ENCODE measurements at places on chromosomes 1 and 21.

GRCh38 chr1:42646056-42646455 lies 12.2 kb upstream of the PPIH start:
- DNase-seq = no peak

GRCh38 chr1:243217349-243217748 lies 37.7 kb downstream of the CEP170 start:
- DNase-seq = no peak

- no peak for DNase-seq
Observed at GRCh38 chr1:44625348-44625747, 48.9 kb downstream of the TMEM53 start.

- DNase-seq = no peak
Observed at GRCh38 chr1:233424779-233425178, 97.3 kb downstream of the MAP3K21 start.

GRCh38 chr1:29700491-29700890 lies 464.2 kb downstream of the PTPRU start:
- DNase-seq = no peak

- no peak for DNase-seq
Observed at GRCh38 chr1:13586001-13586400, 2.4 kb downstream of the PDPN start.

- no peak for DNase-seq
Observed at GRCh38 chr1:18234790-18235242, 127.2 kb downstream of the IGSF21 start.

- DNase-seq = no peak
Observed at GRCh38 chr1:107534632-107535031, 393.8 kb downstream of the NTNG1 start.

DNA sequence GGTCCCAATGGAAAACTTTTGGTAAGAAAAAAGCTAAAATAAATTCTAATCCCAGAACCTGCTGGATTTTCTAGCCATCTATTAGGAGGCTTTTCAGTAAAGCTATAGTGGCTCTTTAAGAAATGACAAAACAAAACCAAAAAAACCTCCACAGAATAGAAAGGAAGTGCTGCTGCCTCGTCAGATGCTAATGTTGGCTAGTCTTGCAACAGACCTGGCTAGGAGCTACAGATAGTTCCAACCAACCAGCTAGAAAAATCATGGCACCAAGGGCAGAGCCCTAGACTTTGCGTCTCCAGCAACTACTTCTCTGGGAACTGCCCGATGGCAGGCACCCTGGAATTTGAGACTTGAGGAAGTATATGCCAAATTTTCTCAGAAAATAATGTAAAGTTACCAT lies 7.6 kb downstream of the CD101 start:
- DNase-seq = no peak

GRCh38 chr1:41608211-41608610 lies 123.7 kb upstream of the EDN2 start:
- DNase-seq = no peak

DNA sequence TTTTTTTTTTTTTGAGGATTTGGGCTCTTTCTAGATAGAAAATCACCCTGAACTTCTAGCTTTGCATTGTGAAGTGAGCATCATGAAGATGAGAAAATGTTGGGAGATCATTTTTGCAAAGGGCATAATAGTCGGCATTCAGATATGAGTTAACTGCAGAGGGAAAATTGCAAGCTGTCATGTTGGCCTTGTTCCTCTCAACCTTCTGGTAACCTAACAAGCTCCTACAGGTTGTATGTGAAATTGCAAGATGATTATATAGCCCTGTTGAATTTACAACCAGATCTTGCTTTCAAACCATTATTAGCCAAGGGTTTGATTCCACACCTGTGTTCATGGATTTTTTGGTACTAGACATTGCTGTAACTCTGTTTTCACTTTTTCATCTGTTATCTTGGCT lies 2.2 kb downstream of the ELOA start:
- no peak for DNase-seq

DNA sequence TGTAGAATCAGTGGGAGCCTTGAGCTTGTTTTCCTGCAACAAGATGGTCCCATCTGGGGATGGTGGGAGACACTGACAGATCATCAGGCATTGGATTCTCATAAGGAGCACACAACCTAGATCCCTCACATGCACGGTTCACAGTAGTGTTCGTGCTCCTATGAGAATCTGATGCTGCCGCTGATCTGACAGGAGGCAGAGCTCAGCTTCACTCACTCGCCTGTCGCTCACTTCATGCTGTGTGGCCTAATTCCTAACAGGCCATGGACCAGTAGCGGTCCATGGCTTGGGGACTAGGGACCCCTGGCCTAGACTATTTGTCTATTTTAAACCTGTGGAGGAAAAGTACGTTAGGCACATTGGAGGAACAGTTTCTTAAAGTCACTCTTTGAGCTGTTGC lies 140.0 kb downstream of the EDEM3 start:
- DNase-seq = no peak

GRCh38 chr1:160162931-160163330 lies 11.5 kb downstream of the ATP1A4 start:
- no peak for DNase-seq

- DNase-seq = no peak
Observed at GRCh38 chr1:8104278-8105236, 78.4 kb upstream of the ERRFI1 start.

GRCh38 chr1:163265547-163265946 lies 56.2 kb upstream of the NUF2 start:
- no peak for DNase-seq

Measured in anterior cingulate cortex (tissue), 58 donors.